ENCODE measurements at places on chromosomes 4 and X.

DNA sequence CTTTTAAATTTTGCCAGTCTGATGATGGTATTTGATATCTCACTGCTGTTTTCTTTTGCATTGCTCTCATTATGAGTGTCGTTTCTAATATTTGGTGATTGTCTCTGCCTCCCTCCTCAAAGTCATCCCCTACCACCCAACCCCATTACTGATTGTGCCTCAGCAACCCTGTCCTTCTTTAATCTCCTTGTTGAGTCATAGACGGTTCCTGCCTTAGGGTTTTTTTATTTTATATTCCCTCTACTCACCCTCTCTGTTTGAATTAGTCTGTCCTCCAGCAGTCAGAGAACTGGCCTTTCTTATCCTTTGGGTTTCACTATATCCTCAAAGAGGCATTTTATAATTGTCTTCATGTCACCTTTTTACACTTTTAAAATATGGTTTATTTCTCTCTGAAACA, 409.3 kb upstream of the CPEB2 start:
- DNase-seq = no peak

DNA sequence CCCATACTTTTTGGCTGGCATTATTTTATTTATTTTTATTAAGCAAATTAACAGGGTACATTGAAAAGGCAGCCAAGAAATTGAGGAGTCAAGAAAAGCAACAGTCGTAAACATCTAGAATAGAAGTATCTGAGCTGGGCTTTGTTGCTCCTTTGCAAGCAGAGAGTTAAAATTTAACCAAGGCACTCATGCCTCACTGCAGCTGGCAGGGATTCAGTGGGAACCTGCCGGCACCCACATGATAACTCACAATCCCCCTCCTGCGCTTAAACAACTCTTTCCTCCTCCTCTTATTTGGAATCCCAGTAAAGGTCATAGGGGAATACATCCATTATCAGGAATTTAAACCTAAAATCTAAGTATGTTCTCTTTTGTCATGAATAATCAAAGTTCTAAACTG, 115.5 kb downstream of the SOX3 start:
- DNase-seq = no peak

DNA sequence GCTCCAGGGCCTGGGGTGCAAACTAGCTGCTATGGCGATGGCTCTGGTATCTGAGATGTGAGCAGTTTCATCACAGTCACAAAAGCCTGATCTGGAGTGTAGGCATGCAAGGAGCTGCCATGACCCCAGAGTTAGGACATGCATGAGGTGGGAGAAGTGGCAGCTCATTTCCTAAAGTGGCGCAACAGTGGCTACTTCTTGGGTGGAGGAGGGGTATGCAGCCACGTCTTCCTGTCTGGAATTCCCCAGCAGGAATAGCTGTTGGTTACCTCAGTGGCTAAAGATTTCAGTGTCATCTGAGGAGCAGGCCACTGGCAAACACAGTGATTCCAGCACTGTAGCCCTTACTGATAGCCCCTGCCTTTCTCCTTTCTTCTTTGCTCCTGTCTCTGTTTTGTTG, 1382.5 kb downstream of the C4orf33 start:
- no peak for DNase-seq

- no peak for DNase-seq
Measured at GRCh38 chr4:10243856-10244255, 127.3 kb upstream of the WDR1 start.
